ENCODE measurements at places on chromosomes 3 and 15.

DNA sequence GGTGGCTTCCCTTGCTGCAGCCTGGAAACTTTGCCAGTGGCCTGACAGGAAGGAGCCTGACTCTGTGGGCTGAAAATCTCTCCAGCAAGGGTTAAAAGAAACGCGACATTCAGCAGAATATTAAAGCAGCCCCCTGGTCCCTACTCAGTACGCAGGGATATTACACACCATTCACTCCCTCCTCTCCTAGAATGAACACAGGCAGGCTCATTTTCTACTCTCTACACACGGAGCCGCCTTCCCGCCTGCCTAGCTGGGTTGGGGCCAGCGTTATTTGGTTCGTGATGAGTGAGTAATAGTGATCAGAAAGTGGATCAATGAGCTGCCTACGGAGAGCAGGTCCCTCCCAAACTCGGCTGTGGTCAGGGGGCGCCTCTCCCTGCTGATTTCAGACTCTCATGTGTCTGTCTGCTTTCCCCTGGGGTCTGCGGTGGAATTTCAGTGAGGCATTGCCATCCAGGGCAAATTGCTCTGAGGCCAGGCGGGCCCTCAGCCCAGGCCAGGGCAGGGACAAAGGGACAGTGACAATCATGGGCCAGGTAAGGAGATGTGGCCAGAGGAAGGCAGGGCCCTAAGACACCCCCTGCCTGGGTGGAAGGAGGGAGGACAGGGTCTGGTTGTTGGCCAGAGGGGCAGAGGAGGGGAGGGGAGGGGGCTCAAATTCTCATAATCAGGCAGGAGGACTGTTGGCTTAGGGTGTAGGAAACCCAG, 2.8 kb downstream of the EPHB1 start:
- DNase-seq, result no peak

DNA sequence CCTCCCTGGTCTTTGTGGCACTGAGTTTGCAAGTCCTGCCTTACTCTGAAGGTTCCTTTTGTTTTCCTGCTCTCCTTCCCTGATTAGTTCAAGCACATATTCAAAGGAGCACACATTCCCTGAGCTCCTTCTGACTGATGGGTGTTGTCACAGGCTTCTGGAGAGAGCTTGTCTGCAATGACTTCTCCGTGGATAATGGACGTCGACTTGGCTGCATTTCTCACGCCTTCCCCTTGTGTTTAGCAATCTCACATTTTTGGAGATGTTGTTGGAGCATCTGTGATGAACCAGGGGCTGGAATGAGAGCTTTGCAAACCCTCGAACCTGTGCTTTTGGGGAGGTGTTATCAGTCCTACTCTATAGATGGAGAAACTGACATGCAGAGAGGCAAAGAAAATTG, 375.4 kb upstream of the PROK2 start:
- DNase-seq, result no peak

GRCh38 chr3:3097958-3098357, 12.2 kb downstream of the IL5RA start:
- no peak for DNase-seq

DNA sequence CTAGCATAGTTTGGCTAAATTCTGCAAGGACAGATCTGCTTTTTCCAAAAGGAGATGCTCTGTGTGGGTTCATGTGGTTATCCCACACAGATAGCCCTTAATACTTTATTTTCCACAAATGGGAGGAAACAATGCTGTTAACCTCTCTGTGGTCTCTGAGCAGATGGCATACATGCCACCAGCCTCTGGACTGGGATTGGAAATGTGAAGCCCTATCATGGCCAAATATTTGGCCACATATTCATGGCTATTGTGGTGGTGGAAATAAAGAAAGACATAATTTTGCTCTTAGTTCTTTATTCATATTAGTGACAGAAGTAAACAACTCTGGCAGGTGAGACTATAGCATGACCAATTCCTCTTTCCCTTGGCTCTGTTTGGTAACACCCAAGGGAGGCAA, 726.2 kb downstream of the ROBO1 start:
- DNase-seq, result no peak

- DNase-seq, result no peak
Observed at GRCh38 chr15:100863075-100863795, 16.4 kb upstream of the ALDH1A3 start.

- DNase-seq, result no peak
Observed at GRCh38 chr3:61464518-61465140, 96.7 kb upstream of the PTPRG start.

- DNase-seq, result no peak
Observed at GRCh38 chr15:85316244-85316934, 64.0 kb upstream of the AKAP13 start.

DNA sequence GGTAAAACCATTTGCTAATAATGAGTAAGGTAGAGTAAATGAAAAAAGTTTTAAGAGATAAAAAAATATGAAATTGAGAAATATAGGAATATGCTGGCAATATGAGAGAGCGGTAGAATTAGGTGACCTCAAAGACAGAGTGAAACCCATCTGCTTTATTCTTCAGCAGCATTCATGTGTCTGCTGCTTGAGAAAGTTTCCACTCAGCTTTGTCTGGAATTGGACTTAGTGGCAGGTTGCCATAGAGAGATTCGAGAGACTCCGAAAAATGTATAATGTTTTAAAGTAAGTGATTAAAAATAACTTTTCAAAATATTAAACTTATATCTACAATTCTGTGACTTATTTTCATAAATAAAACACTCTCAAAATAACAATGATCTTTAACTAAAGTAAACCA, 5.0 kb downstream of the SUCNR1 start:
- no peak for DNase-seq

- no peak for DNase-seq
Observed at GRCh38 chr3:28140664-28141063, 100.8 kb upstream of the CMC1 start.
